Amygdala (tissue), 56 donors: ENCODE measurements at places on chromosomes 7 and 10.
A peak's percentile ranks its signal among the peaks of the same experiment; 100 is the strongest.

- DNase-seq, result no peak
Observed at GRCh38 chr10:17871036-17871435, 61.9 kb downstream of the MRC1 start.

- DNase-seq, result no peak
Observed at GRCh38 chr10:124534826-124535601, 73.4 kb downstream of the LHPP start.

GRCh38 chr7:32522746-32523530, 27.6 kb downstream of the AVL9 start:
- no peak for DNase-seq

DNA sequence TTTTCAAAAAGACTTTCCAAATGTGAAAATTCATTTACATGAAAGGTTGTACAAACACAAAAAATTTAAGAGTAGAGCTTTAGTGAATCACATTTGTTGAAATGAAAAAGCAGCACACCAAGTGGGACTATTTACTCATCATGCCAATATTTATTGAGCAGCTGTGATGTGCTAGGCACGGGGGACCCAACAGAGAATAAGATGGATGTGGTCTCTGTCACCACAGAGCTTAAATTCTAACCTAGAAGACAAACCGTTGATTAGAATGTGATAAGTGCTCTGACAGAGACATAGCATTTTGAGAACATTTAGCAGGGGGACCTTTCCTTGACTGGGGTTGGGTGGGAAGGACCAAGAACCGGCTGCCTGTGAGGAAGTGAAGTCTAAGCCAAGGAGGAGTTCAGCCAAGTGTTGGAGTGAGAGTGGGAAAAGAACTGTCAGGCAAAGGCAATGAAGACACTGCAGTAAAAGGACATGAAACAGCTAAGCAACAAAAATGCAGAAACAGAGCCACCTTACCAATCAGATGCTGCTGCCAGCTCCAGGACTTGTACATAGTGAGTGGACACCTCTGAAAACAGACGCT, 19.1 kb downstream of the ADAM12 start:
- no peak for DNase-seq

DNA sequence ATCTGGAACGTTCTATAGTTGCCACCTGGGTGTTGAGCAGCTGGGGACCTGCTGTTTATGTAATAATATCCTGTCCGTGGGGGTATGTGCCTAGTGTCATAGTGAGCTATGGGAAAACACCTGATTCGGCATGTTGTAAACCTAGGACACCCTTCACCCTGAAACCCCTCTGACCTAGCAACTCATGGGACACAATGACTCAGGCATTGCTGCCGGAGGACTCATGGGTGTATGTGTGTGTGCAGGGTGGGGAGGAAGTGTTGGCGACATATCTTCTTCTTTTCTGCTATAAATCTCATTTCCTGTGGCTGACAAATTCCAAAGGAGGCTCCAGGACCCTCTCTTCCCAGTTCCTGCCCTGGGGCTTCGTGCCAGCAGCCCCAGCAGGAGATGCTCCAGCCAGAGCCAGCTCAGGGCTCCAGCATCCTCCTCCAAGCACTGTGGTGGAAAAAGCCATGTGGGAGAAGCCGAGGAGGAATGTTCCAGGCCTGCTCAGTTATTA, 77.0 kb upstream of the PODXL start:
- no peak for DNase-seq

GRCh38 chr10:92267343-92267742, 23.5 kb downstream of the CPEB3 start:
- no peak for DNase-seq

- DNase-seq, result no peak
Observed at GRCh38 chr10:123475466-123475865, 190.7 kb upstream of the GPR26 start.

- DNase-seq, result no peak
Observed at GRCh38 chr7:40753455-40753854, 618.6 kb downstream of the SUGCT start.

DNA sequence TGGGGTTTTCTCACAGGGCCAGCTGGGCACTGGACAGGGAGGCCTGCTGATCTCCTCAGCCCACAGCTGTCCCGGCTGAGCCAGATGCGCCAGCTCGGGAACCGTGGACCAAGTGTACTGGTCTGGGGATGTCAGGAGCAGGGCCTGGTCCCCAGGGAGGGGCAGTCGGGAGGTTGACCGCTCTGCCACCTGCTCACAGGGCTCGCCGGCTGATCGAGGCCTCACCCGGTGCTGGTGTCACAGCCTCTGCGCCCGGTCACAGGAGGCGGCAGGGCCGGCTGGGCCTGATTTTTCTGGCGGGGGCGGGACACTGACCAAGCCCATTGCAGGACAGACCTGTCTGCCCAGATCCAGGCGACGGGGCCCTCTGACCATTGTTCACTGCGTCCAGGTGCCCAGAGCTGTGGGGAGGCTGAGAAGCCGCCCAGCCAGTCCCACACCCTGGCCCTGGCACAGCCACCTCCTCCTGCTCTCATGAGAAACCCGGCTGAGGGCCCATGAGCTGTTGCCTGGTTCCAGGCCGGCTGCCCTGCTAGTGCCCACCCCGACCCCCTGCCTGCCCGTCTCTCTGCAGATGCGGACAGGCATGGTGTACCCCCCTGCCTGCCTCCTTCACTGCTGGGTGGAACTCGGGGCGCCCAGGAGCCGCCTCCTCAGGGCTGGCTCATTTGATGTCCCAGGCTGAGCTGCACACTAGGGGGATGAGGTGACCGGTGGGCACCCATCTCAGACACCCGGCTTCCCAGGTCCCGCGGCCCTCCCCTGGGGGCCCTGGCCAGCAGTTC, 3.0 kb upstream of the TMEM184A start:
- DNase-seq, result no peak

DNA sequence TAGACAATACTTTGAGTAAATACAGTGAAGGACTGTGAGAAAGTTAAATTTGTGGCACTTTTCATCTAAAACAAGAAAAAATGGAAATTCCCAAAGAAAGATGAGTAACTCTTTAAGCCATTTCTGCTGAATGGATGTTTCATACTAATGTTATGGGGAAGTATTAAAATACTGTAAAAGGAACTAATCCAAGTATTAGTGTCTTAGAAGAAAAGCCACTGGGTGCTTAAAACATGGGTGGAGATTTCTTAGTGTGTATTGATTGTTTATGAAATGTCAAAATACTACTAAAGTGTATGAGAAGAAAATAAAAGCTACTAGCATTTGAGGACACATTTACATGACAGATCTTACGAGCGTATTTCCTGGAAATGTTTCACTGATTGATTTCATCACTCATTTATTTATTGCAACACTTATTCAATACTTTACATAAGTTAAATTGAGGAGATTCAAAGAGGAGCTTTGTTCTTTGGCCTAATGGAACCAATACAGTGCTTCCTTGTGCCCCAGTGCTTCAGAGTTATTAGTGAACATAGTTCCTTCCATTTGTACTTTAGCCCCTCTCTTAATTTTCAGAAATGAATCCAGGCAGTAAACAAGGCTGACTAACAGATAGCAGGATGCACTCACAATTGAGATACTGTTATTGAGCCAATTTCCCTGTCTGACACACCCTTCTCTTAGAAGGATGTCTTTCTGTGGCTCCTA, 155.5 kb upstream of the AHR start:
- DNase-seq, result no peak

GRCh38 chr10:49056356-49056755, 59.0 kb downstream of the VSTM4 start:
- no peak for DNase-seq

DNA sequence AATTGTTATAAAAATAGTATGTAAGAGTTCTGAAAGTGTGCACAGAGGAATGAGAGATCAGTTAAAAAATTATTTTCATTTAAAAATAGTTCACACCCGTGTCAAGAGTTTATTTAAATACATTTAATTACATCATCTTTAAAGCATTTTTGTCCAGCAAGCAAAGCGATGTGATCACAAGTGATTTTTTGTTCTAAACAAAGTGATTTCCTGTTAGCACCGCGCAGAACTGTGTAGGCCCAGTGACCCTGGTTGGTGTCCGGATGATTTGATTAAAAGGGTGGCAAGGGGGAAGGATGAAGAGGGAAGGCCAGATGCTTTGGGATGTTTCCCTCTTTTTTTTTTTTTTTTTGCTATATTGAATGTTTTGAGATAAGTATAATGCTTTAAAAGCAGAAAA, 227.8 kb upstream of the PITRM1 start:
- DNase-seq, result no peak

DNA sequence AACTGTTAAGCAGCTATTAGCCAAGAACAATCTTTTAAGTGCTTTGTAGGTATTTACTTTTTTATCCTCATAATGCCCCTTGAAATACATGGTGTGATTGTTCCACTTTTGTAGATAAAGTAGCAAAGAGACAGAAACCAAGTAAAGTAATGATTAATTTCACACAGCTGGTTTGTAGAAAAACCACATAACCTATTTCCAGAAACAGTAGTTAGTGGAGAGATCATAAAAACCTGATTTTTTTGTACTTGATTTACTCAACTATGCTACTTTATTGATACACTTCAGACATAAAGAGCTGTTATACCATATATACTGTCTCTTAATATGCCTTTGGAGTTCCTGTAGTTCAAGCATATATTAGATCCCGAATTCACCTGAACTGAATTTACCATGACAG, 118.4 kb downstream of the SEMA3A start:
- no peak for DNase-seq

GRCh38 chr10:89373916-89374711, 3.7 kb upstream of the IFIT1B start:
- DNase-seq, result no peak

DNA sequence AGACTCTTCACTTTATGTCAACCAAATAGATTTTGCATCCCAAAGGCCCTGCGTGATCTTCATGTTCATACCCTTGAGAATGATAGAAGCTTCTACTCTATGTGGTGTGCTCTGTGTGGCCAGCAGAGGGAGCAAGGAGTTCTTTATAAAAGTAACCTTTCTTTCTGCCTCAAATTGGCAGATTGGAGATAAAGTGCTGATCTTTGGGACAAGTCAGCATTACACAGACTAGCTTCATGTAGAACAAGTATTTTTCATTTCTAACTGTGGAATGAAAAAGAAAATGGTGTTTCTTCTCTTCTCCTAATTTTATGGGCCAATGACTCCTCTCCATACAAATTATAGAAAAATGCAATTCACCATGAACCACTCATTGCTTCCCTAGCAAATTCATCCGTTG, 1214.1 kb downstream of the SORCS1 start:
- DNase-seq, result no peak

DNA sequence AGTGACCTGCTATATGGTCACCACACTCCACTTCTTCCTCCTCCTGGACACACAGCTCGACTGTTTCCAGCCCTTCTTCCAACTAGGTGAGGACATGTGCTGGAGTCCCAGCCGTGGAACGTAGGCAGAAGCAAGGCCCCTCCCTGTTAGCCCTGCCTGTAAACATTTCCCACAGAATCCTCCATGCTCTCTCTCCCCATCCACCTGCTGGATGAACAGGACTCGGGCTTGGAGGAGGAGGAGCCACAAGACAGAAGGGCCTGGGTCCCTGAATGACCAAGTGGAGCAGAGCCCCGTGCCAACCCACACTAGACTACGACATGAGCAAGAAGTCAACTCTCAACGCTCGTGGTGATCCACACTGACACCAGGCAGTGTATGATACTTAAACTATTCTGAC, 9.9 kb downstream of the CNPY1 start:
- no peak for DNase-seq

DNA sequence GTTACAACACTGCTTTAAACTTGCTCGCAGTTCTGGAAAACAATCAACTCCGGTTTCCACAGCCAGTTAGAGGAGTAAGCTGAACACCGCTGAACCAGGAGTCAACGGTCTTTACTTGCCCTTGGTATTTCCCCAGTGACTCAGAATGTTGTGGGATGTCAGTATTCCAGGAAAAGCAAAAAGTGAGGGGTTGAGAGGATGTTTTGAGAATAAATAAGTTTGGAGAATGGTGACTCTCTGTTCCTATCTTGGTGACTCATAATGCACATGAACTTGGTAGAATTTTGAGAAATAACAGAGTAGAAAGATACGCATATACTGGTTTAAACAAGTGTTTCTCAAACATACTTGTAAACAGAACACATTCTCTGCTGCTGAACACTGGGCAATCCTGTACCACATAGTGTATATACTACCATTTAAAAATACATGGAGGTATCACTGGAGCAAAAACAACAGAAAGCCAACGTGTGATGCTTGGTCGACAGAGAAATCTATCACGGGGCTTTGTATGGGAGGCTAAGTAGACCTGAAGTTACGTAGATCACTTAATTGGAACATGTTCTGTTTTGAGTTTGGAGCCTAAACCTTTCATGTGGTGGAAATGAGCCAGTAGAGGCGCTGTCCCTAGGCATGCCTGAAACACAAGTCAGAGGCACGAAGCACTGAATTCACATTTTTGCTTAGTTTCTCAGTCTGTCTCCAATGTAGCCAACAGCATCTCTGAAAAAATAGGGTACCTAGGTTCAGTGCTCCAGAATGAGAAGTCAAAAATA, 534.3 kb downstream of the PARD3 start:
- no peak for DNase-seq

DNA sequence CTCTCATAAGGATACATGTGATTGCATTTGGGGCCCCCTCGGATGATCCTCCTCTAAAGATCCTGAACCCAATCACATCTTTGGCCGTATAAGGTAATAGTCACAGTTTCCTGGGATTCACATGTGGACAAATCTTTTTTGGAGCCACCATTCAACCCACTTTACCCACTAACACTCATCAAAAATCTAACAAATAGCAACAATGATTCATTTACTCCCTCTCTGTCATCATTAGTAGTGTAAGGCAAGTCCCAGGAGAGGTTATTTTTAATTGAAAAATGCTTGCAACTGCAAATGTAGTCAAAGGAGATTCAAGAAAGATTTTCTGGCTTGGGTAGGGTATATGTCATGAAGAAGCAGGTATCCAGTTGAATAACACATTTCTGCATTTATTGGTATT, 9.9 kb upstream of the SMKR1 start:
- DNase-seq, result no peak

GRCh38 chr7:94975336-94975735, 67.9 kb downstream of the PPP1R9A start:
- no peak for DNase-seq

GRCh38 chr10:77680811-77681210, 43.2 kb upstream of the KCNMA1 start:
- DNase-seq, result no peak

DNA sequence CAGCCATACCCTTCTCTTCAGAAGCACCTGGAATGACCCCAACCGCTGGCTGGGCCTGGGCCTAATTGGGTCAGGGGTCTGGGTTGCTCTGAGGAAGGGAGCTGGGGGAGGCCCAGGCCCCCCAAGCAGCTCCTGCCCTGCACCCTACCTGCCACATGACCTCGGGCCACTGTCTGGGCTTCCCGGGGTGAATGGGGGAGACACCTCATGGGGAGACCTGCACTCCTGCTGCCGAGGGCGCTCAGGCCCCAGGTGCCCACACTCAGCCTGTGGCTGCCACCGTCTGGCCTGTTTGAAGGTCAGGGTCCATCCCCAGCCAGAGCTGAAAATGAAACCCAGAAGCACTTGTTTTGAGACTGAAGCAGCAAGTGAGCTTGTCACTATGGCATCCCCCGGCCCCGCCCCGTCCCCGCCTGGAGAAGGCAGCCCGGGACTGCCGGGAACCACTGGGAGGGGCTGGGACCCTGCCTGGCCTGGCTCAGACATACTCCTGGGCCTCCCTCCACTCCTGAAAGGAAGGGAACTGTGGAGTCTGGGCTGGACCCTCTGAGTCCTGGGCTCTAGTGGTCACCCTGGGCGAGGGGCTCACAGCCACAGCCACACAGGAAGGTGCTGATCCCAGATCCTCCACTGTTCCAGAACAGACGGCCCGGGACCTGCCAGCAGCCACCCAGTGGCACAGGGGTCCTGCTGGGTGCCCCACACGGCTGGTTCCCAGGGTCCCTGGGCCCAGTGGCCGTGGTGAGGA, 7.4 kb upstream of the MICALL2 start:
- peak; percentile 29 for DNase-seq
